ENCODE measurements at places on chromosomes 6 and 20.

- peak; percentile 90 for DNase-seq
Observed at GRCh38 chr20:62952373-62952967, at the start of gene SLC17A9. Gene SLC17A9, plus strand, starts transcription at chr20:62952709. Its CDS starts 122 bp downstream, at chr20:62952831.

DNA sequence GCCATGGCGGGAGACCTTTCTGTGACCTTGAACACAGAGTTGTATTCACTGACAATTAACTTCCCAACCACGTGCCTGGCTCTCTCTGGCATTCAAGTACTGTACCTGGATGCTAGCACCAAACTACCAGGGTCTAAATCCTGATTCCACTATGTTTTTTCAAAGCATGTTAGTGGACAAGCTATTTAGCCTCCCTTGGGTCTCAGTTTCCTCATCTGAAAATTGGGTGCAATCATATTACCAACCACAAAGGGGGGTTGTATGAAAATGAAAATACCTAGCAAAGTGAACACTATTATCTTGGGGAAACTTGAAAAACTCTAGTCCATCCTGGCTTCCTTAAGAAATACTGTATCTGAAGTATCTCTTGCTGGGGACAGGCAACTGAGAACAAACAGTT is 308.7 kb upstream of the SGK1 start:
- no peak for DNase-seq

DNA sequence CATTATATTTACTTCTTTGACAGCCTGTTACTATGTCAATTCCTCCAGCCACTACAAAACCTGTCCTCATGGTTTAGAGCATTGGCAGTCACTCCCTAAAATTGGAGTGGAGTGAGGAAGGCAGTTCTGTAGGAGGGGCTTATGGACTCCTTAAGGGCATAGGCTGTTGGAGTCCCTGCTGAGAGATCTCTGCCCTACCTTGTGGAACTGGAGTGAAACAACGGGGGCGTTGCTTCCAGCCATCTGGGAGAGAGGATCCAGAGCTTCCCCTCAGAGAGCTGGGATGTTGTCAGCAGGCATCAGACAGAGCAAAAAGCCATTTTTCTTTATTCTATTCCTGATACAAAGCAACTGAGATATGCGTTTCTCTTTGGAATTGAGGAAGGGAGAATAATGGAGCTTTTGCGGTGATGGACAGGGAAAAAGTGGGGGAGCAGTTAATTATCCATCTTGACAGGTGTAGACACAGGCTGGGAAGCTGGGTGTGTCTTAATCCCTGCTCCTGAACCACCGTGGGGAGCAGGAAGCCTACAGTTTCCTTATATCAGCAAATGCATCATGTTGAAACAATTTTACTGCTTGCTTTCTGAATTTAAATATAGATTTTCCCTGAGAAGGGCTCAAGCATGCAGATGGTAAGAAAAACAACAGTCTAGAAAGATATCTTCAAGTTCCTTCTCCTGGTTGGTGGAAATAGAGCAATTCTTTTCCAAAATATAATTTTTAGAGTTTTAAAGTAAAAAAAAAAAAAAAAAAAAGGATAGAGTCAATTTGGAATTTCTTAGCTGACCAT is 402.5 kb downstream of the PLCB1 start:
- no peak for DNase-seq

GRCh38 chr6:31897612-31898382 is at the start of gene EHMT2:
Gene EHMT2, minus strand, starts transcription at chr6:31897698. Its CDS starts 21 bp downstream, at chr6:31897677.
- DNase-seq: peak; percentile 90

GRCh38 chr20:31861385-31862156 is 8.8 kb downstream of the DUSP15 start:
- DNase-seq: peak; percentile 83

DNA sequence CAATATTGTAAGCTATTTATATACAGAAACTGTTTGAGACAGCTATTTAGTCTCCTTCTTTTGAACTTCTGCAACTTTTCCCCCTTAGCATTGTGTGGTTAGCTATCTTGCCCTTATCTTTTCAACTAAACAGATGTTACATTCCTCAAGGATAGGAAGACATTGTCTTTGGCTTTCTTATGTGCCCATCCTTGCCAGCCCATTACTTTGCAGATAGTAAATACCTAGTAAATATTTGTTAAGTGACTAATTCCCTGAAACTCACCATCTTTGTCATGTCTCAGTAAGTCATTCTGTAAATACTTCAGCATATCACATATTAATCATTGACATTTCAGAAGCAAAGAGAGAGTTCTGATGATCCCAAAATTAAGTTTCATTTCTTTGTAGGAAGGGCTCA is 69.1 kb upstream of the FLRT3 start:
- DNase-seq: no peak

DNA sequence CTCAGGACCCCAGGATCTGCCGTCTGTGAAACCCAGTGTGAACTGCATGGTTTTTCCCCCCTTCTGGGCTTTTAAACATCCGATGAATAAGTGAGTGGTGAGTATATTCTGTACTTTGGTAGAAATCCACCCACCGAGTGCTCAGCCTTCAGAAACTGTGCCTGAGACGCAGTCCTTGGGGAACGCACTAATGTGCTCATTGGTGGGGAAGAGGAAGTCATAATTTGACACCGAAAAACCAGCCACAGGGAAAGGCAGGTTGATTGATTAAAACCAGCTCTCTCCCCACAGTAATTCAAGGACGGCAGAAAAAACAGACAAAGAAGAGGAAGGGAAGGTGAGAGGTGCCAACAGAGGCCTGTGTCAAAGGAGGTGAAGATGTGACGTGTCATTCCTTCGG is 21.7 kb downstream of the EDN3 start:
- no peak for DNase-seq

Data from GM06990 (cell line).